Adipocyte (in vitro differentiated cells): ENCODE measurements at places on chromosomes 12 and 14.

GRCh38 chr14:35341751-35342488, 49.7 kb downstream of the PSMA6 start:
- peak; percentile 92 for DNase-seq

DNA sequence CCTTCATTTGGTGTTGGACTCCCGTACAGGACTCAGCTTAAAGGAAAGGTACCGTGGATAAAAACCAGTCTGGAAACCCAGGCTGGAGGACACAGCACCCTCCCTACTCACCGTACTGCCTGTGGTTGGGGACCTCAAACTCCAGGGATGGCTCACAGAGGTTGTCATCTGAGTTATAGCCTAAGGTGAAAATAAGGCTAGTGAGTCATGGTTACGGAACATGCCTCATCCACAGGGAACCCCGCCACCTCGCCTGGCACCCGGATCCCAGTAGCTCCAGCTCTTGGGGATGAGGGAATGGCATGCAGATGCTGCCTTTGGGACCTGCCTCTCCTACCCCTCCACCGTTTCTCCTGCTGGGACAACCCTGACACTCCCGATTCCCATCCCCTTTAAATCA, 36.8 kb upstream of the GPR68 start:
- no peak for DNase-seq

DNA sequence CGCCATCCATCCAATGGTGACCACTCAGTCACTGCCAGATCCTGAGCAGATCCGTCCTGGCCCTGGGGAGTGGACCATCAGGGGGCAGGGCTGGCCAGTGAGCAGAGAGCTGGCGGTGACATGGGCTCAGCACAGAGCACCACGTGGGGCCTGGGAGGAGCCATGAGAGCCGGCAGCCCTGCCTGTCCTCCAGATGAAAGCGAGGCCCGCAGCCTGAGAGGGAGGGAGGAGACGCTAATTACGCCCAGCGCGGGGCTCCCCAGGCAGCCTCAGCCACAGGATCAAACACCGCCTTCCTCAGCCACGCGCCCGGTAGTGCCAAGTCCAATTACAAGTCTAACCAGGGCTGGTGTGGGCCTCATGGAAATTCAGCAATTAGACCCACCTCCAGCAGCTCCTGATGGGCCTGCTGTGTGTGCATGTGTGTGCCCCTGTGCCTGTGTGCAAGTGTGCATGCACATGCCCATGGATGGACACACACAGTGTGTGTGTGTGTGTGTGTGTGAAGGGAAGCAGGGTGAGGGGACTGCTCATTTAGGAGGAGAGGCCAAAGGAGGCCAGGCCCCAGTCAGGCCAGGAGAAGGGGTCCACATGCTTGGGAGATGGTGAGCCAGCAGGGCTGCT, 68.0 kb downstream of the KIF26A start:
- peak; percentile 7 for DNase-seq

DNA sequence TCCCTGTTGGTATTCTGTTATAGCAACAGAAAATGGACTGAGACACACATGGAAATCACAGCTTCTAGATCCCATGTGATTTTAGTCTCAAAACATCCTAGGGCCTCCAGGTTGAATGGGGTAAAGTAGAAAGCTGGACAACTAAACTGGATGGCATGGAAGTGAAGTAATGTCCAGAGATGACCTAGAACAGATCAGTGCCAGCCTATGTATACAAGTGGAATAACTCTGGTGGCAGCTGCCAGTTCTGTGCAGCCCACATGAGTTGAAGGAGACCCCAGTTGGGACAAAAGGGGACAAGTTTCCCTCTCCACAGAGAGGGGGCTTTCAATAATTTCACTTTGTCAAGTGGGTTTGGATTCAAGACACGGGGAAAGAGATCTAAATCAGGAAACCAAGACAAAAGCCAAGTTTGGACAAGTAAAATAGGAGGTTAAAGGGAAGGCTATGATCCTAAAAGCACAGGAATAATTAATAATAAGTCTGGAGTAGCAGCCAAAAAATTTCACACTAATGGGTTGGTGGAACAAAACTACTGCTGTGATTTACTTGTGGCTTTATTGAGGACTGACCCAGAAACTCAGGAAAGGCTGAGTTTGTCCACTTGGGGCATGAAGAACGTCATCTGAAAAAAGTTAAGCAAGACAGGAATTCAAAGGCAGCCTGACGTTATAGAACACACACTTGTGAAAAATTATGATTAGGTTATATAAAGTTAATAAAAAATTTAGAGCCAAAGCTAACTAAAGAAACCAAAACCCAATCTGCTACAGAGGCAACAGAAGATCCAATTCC, 11.7 kb downstream of the KIF21A start:
- no peak for DNase-seq

DNA sequence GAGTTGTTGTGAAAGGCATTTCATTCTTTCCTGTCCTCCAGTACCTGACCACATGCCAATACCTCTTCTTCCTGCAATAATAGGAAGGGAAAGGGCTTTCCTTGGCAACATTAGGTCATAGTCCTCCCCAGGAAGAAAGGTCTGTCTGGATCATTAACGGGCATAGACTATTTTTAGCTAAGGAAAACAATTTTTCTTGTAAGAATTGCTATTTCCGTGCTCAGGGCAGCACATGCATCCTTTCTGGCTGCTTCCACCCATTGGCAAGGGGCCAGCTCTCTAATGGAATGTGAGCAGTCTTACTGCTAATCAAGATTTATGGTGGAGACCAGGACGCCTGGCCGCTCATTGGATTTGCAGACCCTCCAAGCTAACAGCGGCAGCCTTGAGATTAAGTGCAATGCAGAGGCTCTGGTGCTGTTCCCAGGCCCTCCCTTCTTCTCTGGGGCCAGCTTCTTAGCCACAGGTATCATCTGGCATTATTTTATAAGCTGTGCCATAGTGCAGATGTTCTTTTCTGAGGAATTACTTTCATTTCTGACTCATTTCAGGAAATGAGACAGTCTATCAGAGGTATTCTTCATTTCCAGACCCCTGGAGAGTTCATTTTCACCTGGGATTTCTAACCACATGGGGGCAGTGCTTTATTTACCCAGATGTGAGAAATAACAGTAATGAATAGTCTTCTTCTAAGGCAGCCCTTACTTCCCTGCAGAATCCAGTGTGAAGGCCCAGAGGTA, 52.9 kb downstream of the ANO6 start:
- peak; percentile 86 for DNase-seq

- DNase-seq: no peak
Observed at GRCh38 chr14:54261283-54261682, 135.5 kb upstream of the CDKN3 start.

- no peak for DNase-seq
Observed at GRCh38 chr12:109421355-109422087, 55.6 kb downstream of the KCTD10 start.

GRCh38 chr12:28563286-28563685, 373.0 kb downstream of the CCDC91 start:
- peak; percentile 33 for DNase-seq

GRCh38 chr14:101926620-101927019, 37.8 kb upstream of the DYNC1H1 start:
- no peak for DNase-seq

DNA sequence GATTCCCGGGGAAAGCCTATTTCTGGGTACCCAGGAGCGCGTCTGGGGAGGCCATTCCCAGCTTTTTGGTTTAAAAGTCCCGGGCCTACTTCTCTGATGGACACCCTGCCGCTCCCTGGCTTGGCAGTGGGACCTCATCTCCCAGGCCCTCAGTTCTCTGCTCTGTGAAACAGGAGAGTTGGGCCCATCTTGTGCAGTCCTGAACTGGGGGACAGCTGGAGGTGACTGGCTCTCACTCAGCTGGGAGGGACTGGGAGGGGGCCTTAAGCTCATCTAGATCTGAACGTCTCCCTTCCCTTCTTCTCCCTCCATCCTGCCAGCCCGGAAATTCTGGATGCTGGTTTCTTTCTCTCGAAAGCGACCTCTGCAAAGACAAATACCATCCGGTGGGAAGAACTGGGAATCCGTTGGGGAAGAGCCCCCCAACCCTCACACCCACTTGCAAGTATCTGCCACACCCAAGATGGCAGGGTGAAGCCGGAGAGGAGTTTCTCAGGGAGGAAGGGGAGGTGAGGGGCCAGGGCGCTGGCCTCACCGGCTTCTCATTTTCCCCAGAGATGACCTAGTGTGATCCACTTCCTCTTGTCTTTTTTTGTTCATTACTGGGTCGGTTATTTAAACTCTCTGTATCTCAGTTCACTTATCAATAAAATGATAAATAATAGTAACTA, 1.4 kb downstream of the RIN3 start:
- DNase-seq: no peak

- no peak for DNase-seq
Observed at GRCh38 chr12:5546616-5547015, 114.7 kb downstream of the NTF3 start.

DNA sequence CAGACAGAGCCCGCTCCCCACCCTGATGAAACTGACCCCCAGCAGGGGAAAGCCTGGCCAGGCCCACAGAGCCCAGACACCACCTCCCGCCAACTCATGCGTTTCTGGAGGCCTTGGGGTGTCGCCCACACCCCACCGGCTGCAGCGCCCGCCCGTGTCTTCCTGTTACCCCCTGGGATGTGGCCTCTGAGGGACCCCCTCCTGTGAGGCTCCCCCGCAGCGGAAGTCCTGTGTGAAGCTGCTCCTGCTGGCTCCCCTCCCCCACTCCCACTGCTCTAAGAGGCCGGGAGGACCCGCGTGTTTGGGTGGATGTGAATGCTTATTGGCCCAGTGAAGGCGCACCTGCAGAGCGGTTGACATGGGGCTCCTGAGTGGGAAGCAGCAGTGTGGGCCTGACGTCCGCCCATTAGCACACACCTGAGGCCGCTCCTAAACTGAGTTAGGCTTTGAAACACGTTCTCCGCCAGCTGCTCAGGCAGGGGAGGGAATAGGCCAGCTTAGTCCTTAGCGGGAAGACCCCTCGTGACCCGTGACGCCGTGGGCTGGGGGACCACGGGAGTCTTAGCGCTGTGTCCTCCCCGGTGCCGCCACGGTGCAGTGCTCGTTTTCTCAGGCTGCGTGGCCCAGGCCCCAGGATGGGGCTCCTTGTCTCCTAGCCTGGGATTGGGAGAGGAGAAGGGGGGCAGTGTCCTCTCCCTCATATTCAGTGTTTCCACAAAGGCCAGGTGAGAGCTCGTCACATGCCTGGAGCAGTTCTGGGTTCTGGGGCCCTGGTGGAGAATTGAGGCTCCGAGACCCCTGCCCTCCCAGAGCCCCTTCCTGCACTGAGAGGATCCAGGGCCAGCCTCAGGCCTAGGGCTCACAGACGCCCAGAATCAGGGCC, 323.4 kb upstream of the SFSWAP start:
- DNase-seq: no peak

- no peak for DNase-seq
Observed at GRCh38 chr12:105812366-105812765, 326.4 kb downstream of the NUAK1 start.

- DNase-seq: no peak
Observed at GRCh38 chr14:103879570-103880347, 32.4 kb upstream of the PPP1R13B start.

DNA sequence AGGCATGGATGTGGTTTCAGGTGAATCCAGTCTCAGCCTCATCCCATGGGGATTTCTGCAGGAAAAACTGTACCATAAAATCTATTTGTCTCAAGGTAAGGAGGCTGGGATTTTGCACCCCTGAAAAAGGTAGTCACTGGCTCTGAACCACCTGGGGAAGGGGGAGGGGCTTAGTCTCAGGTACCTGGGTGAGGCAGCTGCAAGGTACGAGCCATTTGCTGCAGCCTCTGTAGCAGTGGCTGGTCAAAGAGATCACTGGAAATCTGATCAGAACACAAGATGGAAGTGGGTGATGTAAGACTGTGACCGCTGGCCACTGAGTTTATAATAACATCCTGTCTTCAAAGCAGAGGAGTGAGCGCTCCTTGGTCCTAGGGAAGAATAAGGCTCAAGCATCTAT, 209.9 kb upstream of the NOS1 start:
- DNase-seq: no peak

GRCh38 chr12:63828867-63829266, 15.6 kb upstream of the SRGAP1 start:
- no peak for DNase-seq

- DNase-seq: no peak
Observed at GRCh38 chr14:23101213-23101970, 3.4 kb downstream of the CIROP start.

DNA sequence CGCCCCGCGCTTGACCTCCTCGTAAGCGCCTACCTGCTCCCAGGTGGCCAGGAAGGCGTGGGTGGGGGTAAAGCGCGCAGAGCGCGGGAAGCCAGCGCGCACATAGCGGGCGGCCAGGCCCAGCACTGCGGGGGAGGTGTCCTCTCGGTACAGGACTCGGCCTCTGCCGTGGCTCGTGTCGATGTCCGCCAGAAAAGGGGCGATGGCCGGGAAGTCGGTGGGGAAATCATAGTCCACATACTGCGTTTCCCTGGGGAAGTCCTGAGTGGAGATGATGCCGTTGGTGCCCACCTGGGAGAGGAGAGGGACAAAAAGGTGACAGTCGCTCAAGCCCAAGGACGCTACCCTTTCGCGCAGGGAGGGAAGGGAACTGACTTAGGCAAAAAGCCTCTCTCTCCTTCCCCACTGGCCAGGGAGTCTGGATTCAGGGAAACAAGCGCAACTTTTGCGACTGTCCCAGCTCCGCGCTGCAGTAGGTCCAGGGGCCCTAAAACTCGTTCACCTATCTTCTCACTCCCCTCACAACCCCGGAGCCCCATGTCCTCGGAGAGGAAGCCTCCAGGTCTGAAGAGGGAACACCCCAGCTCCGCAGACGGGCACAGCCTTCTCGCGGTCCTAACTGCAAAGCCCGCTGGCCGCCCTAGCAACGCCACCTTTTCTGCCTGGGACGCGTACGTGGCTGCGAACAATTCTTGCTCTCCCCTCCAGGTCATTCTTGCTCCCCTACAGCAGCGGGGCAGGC, 815 bp downstream of the NID2 start:
- DNase-seq: peak; percentile 72

DNA sequence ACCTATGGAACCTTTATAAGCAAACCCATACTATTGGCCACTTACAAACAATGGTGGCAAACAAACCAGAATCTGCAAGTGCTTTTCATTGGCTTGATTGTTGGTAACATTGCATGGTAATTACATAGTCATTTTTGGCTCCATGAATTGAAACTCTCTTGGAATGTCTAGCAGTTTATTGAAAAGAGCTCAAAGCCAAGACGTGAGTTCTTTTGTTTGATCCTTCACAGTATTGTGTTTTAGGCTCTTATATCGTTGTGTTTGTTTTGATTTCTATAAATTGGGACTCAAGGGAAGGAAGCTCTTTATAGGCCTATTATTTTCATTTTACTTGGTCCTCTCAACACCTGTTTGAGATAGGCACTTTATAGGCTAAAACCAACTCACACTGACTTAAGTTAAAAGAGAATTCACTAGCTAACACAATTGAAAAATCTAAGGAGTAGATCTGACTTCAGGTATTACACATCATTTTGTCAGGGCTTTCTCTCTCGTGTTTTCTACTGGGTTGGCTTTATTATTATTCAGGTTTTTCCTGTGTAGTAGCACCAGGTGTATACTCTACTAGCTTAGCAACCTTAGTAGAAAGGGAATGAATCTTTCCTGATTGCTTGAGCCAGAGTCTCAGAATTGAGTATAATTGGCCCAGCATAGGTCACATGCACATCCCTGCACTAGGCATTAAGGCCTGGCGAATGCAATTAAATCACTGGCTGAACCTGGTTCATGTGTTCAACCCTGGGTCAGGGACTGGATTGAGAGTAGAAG, 341.4 kb downstream of the RAD51B start:
- no peak for DNase-seq

- peak; percentile 35 for DNase-seq
Observed at GRCh38 chr12:20272801-20273200, 95.5 kb upstream of the PDE3A start.
